ENCODE measurements at places on chromosomes 7 and 10.

GRCh38 chr10:74415146-74415839 lies 264.3 kb downstream of the ADK start:
- no peak for DNase-seq

- DNase-seq: no peak
Observed at GRCh38 chr7:93402944-93403343, 170.8 kb downstream of the VPS50 start.

DNA sequence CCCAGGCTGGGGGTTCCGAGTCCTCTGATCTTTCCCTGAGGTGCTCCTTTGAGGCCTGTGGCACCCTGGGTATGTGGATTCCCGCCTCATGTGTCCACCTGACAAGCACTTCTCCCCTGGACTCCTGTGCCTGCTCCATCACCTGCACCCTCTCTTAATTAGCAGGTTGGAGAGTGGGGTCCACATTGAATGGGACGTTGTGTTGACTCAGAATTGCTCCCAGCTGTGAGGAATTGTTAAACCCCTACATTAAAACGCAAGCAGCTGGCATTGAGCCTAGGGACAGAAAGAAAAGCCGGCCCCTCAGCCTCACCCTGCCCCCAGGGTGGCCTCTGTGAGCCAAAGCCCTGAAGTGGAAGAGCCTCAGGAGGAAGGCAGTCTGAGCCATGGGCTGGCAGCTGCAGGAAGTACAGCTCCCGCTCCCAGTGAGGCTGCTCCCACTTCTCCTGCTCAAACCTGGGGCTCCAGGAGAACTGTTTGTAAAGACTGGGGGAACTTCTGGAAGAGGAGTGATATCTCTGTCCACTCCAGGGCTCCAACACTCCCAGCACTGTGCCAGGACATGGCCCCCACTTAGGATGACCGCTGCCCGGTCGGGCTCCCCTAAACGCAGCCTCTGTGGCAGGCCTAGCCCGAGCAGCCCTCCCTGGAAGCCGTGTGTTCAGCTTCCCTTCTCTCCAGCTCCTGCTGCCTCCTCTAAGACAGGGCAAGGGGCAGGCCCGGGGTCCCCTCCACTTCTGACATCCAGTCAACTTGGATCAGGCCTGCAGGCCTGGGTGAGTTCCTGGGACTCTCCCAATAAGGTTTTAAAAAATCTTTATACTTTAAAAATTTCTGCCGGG lies 1.8 kb upstream of the OPN4 start:
- DNase-seq: no peak

DNA sequence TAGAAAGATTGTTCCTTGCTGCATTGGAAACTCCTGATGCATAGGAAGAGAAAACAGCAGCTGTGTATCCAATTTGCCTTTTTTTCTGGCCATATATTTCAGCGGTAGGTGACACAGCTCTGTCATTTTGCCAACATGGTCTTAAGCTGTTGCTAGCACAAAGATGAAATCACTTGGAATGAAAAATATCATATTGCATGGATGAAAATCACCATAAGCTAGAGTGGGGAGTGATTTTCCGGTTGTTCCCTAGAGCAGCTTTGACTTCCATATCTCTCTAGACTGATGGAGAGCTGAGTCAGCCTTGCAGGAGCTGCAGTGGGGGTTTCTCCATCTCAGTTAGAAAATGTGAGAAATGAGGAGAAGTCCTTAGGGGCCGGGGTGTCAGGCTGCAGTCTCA lies 38.3 kb upstream of the BTBD16 start:
- no peak for DNase-seq

DNA sequence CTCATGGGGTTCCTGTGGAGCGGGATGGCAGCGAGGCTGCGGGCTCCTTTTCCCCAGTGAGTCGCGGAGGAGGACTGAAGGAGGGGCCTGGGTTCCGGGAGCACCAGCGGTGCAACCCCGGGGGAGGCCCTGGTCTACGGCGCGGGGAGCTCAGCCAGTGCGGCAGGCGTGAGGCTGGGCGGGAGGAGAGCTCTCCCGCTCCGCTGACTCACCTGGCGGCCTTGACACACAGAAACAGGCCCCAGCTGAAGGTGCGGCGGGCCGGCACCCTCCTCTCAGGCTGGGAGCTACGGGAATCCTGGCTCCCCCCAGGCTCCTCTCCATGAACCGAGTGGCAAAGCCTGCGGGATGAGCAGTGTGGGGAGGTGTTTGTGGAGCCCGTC lies 6.8 kb upstream of the NOM1 start:
- DNase-seq: no peak

GRCh38 chr10:13794992-13795612 lies 208.3 kb downstream of the PRPF18 start:
- no peak for DNase-seq

- DNase-seq: no peak
Observed at GRCh38 chr10:88735661-88736060, 24.2 kb upstream of the LIPN start.

DNA sequence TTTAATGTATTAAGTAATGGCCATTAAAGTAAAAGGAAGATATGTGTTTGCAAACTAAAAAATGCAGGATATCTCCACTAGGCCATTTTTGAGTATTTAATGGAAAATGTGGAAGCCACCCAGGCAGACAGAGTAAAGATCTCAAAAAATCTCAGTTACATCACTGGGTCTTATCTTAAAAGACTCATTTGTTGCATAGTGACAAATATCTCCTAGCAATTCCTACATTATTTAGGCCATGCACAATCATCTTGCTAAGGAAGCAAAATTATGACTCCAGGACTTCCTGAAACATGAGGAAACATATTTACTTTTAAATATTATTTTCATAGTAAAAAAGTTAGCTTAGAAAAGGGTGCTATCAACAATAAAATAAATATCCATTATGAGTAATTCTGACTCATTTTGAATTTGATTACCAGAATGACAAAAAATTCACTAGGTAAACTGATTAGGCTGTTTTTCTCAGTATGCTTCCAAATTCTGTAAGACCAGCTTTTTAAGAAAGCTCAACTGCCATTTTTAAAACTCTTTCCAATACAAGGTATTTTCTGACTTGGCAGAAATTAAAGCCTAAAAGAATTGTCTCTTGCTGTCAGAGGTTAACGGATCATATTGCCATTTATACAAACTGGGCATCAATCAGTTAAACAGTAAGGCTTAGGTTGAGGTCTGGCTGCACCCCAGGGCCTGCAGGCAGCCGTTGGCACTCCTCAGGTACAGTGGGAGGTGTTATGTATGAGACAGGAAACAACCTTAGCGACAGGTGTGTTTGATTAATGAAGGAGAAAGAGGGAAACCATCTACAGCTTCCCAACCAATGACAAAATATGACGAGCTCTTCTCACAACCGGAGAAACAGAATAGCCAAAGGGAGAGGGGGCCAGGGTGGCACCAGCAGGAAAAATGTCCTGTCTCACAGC lies 31.8 kb downstream of the PCLO start:
- DNase-seq: no peak

All from activated T-cell treated with anti-CD3 and anti-CD28 coated beads for 4 hours (primary cell).